ENCODE measurements at places on chromosomes 3 and 15. TPM values are rescaled to one million over a fixed set of nuclear protein-coding genes. Genes with fewer than 3 reads are reported as not detected.

DNA sequence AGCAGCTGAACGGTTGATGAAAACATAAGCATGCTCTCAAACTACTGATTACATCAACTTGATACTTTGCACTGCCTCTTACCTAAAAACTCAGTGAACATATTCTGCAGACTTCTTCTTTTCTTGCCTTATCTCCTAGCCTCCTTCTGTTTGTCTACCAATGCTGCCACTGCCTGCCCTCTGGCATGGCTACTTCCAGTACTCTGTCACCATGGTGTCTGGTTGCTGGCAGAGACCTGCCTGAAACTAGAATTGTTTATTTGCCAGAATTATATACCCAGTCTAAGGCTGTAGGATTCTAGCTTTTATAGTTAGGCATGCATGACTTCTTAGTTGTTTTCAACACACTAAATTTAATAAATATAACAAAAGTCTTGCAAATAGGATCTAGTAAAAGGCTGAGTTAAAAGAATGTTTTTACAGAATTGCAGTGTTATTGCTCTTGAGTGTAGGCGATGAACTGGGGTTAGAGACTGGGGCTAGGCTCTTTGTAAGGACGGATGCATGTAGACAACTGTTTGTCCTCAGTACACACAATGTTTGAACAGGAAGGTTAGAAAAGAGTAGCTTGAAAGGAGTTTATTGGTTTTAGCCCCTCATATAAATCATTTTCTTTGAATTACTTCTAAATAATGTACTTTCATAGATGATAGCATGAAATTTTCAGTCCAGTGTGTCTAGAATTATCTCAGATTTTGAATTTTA, 116.3 kb downstream of the KCNAB1 start:
- H3K36me3 ChIP-seq = no peaks in the 10 kb centered on the region
- no peaks in the 10 kb centered on the region for H3K4me1 ChIP-seq
- H3K27me3 ChIP-seq = peaks cover 15% of the 10 kb centered on the region
- no peak for DNase-seq
- H3K4me3 ChIP-seq = no peak overlapping the region

DNA sequence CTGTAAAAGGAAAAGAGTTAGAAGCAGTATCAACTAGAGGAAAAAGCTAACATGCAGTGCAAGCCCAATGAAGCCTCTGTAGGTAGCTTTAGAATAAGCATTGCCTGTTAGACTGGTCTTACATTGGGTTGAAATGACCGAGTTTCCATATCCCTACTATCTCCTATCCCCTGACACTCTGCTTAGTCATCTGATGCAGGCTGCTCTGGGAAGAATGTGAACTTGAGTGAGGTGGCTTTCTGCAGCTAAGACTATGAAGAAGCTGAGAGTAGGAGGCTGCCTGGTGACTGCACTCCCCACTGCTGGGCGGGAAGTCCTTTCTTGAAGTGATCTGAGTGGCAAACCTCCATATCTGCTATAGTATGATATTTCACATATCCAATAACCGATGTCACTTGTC, 64.7 kb downstream of the OXSM start:
- H3K4me3 ChIP-seq = no peak overlapping the region
- H3K36me3 ChIP-seq = no peaks in the 10 kb centered on the region
- H3K4me1 ChIP-seq = peaks cover 6% of the 10 kb centered on the region
- no peaks in the 10 kb centered on the region for H3K27me3 ChIP-seq

The SH3BP5 gene
- 9.0 TPM for total RNA-seq

The TMEM40 gene
- total RNA-seq = not detected

- no peaks in the 10 kb centered on the region for H3K36me3 ChIP-seq
- no peak overlapping the region for H3K27ac ChIP-seq
- no peaks in the 10 kb centered on the region for H3K27me3 ChIP-seq
- no peak overlapping the region for H3K4me3 ChIP-seq
Measured at GRCh38 chr3:853489-853888, 239.3 kb upstream of the CNTN6 start.
